ENCODE measurements at places on chromosomes 13 and 19.

DNA sequence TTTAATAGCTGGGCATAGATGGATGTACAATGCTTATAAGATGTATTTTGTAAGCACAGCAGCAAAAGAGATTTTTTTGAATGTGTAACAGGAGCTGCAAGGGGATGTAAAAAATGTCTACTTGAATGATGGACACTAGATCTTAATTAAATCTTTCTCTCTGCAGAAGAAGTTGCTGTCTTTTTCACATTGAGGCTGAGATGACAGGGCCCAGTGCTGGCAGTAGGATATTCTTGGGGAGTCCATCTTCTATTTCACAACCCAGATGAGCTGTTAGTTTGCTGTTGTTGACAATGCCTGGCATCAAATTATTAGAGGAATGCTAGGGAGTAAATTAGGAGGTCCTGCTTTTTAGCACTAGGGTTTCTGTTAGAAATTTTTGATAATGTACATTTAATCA lies 698.7 kb downstream of the SLITRK5 start:
- DNase-seq, result no peak

GRCh38 chr13:111944171-111944583 lies 122.8 kb upstream of the SOX1 start:
- no peak for DNase-seq

- DNase-seq, result no peak
Observed at GRCh38 chr13:94860981-94861407, 148.6 kb upstream of the SOX21 start.

GRCh38 chr19:4635754-4636116 lies 3.6 kb upstream of the TNFAIP8L1 start:
- no peak for DNase-seq

- no peak for DNase-seq
Observed at GRCh38 chr13:44474122-44474910, 100.7 kb downstream of the SERP2 start.

GRCh38 chr13:41216160-41216559 lies 21.8 kb upstream of the KBTBD7 start:
- DNase-seq, result no peak

DNA sequence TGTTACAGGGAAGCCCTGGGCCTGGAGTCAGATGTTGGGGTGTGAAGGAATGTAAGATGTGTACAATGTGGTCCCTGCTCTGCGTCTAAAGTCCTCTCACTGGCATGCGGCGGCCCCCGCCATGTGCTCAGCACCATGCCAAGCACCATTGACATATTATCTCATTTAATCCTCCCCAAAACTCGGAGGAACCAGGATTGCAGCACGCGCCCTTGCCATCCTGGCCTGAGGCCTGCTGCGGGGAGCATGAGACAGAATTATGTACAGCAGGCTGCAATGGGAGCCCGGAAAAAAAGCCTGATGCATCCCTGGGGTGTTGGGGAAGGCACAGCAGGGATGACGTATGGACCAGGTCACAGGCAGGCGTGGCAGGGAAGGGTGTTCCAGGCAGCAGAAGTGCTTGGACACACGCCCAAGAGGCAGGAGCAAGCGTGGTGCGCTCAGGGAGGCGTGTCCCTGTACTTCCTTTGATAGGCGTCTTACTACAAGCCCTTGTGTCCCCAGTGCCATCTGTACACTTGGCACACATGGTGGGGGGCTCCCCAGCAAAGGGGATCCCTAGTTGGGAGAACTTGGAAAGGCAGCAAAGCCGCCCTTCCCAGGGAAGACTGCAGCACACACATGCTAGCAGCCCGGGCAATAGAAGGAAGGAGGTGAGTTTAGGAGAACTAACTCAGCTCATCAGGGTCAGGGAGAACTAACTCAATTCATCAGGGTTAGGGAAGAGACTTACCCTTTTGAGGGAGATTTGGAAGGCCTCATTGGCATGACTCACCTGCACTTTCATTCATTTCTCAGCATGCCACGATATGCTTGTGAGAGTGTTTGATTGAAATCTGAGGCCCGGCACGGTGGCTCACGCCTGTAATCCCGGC lies 3.4 kb downstream of the EVI5L start:
- no peak for DNase-seq

DNA sequence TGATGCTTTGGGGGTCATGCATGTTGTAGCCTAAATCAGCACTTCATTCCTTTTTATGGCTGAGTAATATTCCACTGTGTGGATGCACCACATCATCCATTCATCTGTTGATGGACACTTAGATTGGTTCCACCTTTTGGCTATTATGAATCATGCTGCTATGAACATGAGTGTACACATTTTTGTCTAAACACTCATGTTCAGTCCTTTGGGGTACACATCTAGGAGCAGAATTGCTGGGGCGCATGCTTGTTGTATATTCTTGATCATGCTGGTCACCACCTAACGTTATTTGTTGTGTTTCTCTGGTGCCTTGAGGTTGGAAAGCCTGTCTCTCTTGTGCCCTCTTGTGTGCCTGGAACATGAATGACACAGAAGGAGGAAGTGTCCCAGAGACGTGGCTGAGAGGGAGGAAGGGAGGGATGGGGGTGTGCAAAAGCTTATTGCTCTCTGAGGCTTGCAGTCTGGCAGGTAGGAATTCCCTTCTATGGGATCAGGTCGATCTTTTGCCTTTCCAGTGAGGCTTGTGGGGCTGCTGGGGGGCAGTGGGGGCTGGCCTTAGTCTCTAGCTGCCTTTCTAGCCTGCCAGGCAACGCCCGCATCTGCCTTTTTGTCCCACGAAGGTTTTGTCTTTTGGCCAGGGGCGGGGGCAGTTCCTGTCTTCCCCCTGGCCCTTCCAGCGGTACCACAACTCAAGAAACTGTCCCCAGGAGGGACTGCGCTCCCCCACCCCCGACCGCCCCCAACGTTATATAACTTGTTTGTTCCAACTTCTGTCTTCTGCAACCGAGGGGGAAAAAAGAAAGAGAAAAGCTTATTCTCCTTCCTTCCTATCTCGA lies 7.6 kb downstream of the KLHL26 start:
- no peak for DNase-seq

- DNase-seq, result no peak
Observed at GRCh38 chr19:532561-533363, 1.2 kb downstream of the CDC34 start.

DNA sequence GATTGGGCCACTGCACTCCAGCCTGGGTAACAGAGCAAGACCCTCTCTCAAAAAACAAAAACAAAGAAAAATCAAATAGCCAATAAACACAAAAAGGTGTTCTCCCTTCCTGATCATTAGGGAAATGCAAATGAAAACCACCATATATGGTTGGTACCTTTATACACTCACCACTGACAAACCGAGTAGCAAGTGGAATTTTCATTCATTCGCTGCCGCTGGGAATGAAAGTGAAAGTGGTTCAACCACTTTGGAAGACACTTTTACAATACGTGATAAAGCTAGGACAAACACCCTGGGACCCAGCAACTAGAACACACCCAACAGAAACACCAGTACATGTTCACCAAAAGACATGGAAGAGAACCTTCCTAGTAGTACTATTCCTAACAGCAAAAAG lies 21.0 kb downstream of the GRIK5 start:
- no peak for DNase-seq

GRCh38 chr19:6138066-6138465 lies 2.6 kb downstream of the ACSBG2 start:
- no peak for DNase-seq

- no peak for DNase-seq
Observed at GRCh38 chr19:49613374-49613773, 22.4 kb downstream of the PRR12 start.

GRCh38 chr13:65913173-65913572 lies 1317.0 kb downstream of the PCDH9 start:
- DNase-seq, result no peak

DNA sequence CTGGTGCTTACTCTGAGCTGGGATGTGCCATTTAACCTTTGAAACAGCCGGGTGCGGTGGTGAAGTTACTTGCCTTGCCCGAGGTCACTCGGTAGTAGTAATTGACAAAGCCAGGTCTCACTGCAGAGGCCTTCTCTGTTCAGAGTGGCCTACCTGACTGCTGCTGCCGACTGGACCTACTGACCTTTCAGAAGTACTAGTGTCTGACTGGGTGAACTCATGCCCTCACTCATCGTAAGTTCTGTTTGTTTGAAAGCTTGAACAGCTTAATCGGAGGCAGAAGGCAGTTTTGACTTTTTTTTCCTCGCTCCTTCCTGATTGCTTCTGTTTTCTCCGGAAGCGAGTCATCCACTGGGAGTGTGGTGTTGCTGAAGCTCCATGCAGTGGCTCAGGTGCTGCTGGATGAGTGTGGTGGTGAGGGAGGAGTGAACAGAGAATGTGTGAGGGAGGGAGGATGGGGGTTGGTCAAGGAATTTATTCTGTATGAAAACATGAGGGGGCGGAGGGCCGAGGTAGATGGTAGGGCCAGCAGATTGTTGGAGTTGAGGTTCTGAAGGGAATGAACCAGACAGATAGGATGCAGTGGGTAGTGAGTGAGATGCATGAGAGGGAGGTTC lies 2.7 kb downstream of the SPINT2 start:
- DNase-seq, result no peak

GRCh38 chr13:51549593-51549992 lies 34.7 kb upstream of the WDFY2 start:
- DNase-seq, result no peak

DNA sequence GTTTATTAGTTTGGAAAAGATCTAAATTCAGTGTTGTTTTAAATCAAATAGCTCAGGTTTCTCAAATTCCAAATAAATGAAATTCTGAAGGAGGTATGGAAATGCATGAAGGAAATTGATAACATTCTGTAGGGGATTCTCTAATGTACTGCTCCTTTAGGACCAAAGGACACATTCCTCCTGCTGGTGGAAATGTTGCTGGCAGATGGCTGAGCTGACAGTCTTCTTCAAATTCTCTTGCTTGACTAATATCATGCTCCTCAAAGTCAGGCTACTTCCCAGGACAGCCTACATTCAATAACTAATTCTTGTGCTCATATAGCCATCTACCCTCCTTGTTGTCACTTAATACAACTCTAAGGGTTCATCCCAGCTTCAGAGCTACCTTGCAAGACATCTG lies 1118.5 kb downstream of the PCDH9 start:
- no peak for DNase-seq

- DNase-seq, result no peak
Observed at GRCh38 chr13:45732916-45733315, 30.8 kb downstream of the CBY2 start.

DNA sequence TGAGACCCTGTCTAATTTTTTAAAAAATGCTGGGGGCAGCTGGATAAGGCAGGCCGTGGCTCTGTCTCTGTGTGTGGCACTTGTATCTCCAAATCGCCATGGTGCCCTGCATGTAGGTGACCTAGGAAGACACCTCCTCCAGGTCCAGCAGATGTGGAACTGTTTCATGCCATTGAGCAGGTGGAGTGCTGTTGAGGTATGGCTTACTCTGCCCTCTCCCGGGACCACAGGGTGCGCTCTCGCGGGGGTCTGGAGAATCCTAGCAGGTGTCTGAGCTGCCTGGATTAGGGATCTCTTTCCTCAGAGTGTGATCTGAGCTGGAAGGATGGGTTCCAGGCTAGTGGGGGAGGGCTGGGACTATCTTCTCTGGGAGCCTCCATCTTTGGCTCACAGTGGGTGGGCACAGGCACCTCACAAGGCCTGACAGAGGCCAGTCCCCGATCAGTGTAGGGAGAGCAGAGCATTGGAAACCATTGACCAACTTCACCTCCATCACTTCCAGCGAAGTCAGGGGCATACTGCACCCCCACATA lies 67.7 kb upstream of the TM9SF2 start:
- DNase-seq, result no peak

- no peak for DNase-seq
Observed at GRCh38 chr13:35917252-35917941, 213.8 kb downstream of the DCLK1 start.

DNA sequence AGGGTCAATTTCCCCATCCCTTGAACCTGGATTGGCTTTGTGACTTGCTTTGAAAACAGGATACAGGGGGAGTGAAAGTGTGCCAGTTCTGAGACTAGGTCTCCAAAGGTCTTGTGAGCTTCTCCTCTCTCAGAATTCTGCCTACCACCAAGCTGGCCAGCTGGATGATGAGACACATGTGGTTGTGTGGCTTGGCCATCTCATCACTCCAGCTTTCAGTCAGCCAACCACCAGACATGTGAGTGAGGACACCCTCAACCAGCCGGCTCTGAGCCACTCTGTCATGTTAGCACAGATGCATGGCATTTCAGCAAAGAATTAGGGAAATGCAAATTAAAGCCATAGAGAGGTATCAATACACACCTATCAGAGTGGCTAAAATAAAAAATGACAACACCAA lies 29.5 kb downstream of the ENOX1 start:
- DNase-seq, result no peak

DNA sequence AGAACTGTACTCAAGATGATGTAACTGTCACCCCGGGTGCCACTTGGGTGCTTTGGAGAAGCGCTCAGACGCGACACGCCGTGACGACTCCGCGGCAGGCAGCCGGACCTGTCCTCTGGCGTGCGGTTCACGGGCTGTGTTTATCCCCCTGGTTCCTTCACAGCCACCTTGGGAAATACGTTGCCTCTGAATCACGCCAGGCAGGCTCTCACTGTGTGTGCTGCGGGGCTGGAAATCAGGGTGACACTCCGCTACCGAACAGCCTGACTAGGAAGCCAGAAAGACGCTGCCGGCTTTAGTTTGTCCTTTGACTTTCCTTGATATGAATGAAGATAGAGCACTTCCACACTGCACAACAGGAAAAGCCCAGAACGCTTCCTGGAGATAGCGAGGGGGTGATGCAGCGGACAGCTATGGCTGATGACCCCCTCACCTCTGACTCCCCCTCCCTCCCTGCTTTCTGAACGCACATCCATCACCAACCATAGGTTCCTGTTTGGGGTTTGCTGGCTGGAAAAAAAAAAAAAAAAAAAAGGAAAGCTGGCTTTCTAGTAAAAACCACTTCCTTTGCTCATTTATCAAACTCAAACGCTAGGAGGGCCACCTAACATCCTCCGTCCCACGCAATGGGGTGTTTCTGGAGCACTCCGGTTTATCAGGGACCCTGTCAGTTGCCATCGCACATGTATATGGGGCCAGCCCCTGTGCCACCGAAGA lies 3.7 kb upstream of the GP6 start:
- DNase-seq, result no peak

DNA sequence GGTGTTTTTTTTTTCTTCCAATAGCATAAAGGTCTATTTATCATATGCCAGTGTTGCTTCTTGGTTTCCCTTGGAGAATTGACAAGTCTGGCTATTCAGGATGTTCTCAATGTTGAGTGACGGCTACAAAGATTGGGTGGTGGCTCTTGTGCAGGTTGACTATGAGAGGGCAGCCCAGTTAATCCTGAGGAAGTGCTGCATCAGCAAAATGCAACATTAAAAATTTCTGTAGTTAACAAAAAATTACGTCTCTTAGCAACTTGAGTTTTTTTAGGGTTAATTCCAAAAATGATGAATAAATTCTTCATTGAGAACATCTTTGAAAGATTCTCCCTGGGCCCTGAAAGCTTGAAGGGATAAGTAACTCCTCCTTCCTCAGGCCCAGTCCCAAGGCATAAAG lies 147.1 kb downstream of the B3GLCT start:
- no peak for DNase-seq

DNA sequence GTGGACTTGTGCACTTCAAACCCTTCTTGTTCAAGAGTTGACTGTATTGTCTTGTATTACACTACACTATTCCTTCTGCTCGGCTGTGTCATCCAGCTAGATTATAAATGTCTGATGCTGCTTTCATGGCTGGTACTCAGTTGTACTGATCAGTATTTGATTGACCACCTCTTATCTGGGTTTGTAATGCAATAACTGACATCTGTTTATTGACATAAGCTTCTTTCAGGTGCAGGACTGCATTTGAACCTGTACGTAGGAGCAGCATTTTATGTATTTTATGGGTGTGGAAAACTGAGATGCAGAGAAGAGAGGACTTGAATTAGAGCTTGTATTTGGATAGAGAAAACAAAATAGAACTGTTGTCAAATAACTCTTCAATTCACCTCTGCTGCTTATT lies 309.2 kb downstream of the FGF9 start:
- DNase-seq, result no peak

Data from stimulated activated CD4-positive, alpha-beta T cell treated with anti-CD3 and anti-CD28 coated beads, Interleukin-4, amount 100 ng/mL, for 48 hours (primary cell).